ENCODE measurements at places on chromosomes 7 and 10. TPM values are rescaled to one million over a fixed set of nuclear protein-coding genes. Genes with fewer than 3 reads are reported as not detected.

ASIC3 gene
- 0.34 TPM for total RNA-seq

PIP gene
- not detected for total RNA-seq

FAM25G gene
- total RNA-seq, result not detected

RSPH10B gene
- total RNA-seq, result not detected

ENTPD1 gene
- not detected for total RNA-seq

C7orf33 gene
- not detected for total RNA-seq

ELN gene
- 0.14 TPM for total RNA-seq

GNGT1 gene
- not detected for total RNA-seq

TACR2 gene
- total RNA-seq, result 0.07 TPM

OR2A5 gene
- not detected for total RNA-seq

TSPAN33 gene
- 2.4 TPM for total RNA-seq

HMX3 gene
- total RNA-seq, result 0.07 TPM

PILRA gene
- under 0.01 TPM for total RNA-seq

GIMAP1 gene
- not detected for total RNA-seq

SFRP5 gene
- total RNA-seq, result not detected

ST7 gene
- total RNA-seq, result 20.5 TPM

EGFR gene
- total RNA-seq, result 358 TPM

PNLIPRP1 gene
- not detected for total RNA-seq

TFR2 gene
- under 0.01 TPM for total RNA-seq

BAMBI gene
- total RNA-seq, result 24.3 TPM

MGAM2 gene
- not detected for total RNA-seq

CPA2 gene
- not detected for total RNA-seq

CADPS2 gene
- 5.8 TPM for total RNA-seq

UCN3 gene
- not detected for total RNA-seq

SNX10 gene
- 1.0 TPM for total RNA-seq

NEUROG3 gene
- total RNA-seq, result not detected

NYAP1 gene
- total RNA-seq, result 0.64 TPM

NDUFB8 gene
- total RNA-seq, result 165 TPM

PTEN gene
- 180 TPM for total RNA-seq

LRRC4 gene
- 1.4 TPM for total RNA-seq

LFNG gene
- 6.2 TPM for total RNA-seq

PNLIP gene
- not detected for total RNA-seq

ZNF107 gene
- 0.34 TPM for total RNA-seq

UCMA gene
- total RNA-seq, result not detected

CCL24 gene
- not detected for total RNA-seq

MICU1 gene
- total RNA-seq, result 22.2 TPM

NUTM2E gene
- 0.21 TPM for total RNA-seq

ZNF316 gene
- 30.9 TPM for total RNA-seq

PTN gene
- 0.07 TPM for total RNA-seq

ELFN1 gene
- total RNA-seq, result under 0.01 TPM

CHN2 gene
- not detected for total RNA-seq

APBB1IP gene
- not detected for total RNA-seq

Measured in nasal cavity respiratory epithelium epithelial cell of viscerocranial mucosa (primary cell).